ENCODE measurements at places on chromosomes 7 and 10.

DNA sequence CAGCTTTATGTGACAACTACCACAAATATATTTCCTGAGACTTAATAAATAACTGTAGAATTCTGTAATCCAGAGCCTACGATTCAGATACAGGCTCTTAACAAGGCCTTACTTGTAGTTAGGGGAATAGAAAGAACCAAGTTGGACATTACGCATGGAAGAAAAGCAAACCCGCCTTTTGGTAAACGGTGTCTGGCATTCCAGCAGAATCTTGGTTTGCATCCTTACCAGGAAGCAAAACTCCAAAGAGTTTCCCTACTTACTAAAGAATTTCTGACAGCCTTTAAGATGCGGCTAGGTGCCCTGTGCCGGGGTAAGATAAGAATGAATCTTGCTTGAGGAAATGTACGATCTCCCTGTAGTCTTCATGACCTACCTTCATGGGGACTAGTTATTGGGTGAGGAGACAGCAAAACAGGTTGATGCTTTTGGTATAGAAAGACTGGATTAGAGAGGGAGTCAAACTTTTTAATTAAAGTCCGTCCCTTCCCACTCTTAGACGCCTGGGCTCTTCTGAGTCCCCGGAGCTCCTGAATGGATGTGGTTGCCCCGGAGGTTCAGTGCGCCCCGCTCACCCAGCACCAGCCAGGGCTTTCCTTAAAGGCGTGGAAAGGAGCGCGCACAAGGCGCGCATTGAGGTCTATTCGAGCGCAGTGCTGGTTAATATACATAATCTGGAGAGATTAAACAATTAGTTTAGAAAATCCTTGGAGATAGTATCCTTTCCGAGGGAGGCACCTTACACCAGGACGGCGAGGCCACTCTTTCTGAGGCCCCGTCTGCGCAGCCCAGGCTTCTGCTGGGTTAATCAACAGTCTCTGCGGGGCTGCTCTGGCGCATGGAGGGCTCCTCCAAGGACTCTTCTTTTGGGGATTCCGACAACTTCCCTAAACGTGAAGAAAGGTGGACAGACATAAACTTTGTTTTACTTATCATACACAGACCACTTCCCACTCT is 11.5 kb downstream of the PTF1A start:
- no peak for DNase-seq

DNA sequence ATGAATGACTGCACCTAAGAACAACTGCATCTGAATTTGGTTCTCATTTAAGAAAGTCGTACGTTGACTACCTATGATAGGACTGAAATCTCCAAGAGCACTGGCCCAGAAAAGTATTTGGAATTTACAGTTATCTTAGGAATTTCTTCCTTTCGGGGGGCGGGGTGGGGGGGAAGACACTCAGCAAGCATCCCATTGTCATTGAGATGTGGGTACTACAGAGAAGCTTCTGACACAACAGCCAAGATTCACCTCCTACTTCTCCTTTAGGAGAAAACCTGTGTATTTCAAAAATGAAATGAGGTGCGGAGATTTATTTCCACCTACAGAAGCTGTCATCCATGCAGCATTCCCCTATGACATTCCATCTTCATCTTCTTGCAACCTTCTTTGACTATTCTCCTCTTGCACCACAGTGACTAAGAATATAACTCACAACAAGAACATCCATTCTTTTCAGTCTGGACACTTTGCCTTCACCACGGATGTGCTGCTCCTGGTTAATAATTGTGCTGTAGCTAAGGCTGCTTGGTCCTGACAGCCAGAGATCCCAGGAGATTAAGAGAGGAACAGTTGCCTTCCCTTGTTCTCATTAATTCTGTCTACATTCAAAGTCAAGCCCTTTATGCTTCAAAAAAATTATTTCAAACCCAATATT is 98.4 kb upstream of the FRMD4A start:
- DNase-seq, result no peak

DNA sequence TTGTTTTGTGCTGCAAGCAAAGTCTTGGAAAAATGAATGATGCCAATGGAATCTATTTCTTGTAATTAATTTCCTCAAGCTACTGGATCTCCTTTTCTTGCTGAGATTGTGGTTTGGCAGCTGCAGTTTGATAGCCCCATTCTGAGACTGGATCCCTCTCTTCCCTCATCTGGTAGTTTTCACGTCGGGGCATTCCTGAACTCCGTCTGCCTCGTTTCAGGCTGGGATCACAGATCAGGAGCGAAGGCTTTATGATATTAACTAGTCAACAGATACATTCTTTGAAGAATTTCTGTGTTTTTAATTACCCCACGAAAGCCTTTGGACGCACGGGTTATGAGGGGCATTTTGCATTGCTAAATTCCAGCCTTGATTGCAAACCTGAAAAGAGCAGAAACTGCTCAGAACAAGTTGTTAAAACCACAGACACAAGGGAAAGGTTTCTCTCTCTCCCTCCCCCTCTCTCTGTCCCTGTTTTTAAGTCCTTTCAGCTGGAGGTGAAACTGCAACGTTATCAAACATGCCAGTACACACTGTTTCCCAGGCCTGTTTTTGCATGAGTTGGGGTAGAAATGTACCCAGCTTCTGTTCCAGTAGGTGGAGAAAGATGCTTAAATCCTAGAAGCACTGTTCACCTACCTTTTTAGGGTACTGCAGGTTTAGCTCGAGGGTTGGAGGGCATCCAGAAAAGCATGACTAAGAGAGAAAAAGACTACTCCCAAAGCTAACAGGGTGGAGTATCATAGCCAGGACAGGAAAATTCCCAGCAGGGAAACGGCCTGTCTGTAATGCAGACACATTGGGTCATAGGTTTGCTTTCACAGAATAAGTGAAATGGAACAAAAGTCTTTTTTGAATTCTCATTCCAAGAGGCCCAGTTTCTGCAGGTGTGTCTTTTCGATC is 124.3 kb downstream of the CUX1 start:
- DNase-seq, result peak; percentile 86

DNA sequence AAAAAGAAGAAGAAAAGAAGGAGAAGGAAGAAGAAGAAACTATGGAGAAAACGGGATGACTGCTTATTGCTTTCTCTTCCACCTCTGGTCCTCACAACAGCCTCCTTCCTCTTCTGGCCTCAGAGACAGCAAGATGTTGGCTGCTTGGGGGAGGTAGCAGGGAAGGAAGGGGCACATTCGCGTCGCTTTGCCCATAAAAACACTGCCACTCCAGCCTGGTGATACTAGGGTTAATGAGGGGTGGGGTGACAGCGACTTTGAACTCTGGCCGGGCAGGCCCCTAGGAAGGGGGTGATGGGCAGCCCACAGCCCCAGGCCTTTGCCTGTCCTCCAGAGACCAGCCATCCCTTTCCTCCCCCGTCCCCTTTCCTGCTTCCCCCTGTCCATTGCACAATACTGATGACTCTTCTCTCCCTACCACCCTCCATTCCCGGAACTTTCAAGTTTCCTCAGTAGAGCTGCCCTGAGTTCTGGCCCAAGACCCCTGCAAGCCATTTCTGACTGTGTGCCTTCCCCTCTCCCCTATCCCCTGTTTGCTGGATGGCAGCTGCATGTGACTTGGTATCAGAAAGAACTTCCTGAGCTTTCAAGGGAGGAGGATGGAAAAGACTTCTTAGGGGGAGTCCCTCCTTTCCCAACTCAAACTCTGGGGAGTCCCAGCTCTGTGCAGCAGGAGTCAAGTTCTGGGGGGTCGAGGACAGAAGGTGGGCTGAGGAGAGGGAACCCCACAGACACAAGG is 2.2 kb upstream of the CUEDC2 start:
- peak; percentile 71 for DNase-seq

GRCh38 chr10:127561647-127562046 is 12.5 kb downstream of the NPS start:
- no peak for DNase-seq

DNA sequence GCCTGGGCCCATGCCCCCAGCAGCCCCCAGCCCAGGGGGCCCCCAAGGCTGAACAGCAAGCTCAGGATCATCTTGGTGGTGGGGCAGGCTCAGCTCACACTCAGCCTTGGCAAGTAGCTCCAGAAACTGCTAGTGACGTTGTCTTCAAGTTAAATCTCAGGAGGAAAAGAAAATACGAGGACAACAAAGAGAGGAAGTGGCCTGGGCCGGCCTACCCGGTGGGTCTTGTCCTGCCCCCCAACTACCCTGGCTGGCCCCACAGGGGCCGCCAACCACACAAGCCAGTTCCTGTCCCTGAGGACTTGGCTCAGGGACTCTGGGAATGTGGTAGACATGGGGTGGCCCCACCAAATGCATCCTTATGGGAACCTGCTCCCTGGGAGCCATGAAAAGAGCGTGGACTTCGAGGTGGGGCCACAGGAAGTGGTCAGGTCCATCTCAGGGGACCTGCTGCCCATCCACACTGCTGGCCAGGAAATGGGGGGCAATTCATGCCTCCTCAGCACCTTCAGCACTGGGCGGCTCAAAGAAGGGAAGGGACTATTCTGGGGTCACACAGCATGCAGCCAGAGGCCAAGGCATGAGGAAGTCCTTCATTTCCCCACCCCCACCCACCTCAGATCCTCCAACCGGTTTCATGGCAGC is at the start of gene MMRN2:
MMRN2 (minus strand) TSS at position 145 of the 645 bp plus-strand sequence; CDS start at position 71, 74 bp downstream.
- DNase-seq, result no peak

GRCh38 chr10:113126229-113127201 is 176.5 kb downstream of the TCF7L2 start:
- peak; percentile 71 for DNase-seq

DNA sequence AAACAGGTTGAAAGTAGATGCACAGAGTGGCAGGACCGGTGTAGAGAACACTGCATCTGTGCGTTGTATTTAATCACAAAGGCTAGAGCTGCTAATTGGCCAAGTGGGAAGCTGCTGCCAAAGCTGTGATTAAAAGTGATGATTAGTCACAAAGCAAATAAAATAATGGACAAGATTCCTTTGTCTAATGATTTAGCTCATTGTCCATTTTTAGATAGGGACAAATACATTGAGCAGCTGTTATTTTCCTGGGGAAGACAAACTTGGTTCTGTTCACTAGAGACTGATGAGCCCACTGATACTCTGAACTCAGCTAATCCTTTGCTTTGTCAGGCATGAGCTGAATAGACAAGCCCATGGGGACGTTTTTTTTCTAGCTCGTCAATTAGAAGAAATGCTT is 19.7 kb downstream of the UBE3C start:
- DNase-seq, result no peak

GRCh38 chr10:125756196-125756595 is 19.4 kb downstream of the MMP21 start:
- no peak for DNase-seq

DNA sequence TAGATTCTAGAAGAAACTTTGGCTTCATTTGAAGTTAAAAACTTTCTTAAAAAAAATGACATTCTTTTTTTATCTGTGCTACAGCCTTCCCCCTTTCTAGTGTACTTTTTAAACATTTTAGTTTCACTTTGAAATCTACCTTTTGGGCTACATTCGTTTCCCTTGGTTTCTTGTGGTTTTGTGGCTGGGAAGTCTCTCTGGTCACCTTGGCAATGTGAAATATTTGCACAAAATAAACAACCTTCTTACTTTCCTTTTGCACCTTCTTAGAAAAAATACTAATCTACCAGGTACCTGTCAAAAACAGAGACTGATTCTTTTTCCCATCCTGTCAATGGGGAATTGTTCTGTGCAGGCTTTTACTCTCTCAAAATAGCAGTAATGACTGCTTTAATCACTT is 350.2 kb downstream of the GATA3 start:
- no peak for DNase-seq

DNA sequence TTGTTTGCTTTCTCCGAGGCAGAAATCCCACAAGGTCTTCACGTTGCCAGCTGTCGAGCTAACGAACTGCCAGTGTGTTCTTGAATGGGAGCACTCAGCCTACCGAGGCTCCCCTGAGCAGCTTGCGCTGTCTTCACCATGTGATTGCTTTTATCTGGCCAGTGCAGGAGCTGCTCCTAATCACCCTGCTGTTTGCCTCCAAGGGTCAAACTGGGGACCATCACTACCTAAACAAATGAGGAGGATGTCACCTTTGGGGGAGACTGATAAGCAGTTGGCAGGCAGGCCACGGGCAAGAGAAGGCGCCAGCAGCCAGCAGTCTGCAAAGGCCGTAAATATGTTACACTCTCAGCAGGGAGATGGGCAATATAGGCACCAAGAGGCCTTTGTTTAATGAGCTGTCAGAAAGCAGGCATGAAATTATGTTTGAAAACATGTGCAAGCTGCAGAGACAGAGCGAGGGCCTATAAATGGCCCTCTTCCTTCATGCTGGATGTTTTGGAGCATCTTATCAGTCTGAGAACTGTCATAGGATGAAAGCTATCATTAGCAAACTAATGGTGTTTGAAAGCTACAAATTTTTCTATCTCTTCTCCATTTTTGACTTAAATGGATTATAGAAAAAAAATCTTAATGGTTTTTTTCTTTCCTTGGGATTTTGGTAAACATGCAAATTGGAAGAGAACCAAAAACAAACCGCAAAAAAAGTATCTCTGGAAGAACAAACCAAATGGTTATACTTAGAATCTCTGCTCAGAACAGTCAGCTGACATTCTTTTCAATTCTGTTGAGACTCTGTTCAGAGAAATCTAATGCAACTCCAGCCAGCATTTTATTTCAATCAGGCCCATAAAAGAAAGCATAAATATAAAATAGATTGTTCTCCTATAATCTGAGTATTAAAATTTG is 267.3 kb upstream of the NPVF start:
- DNase-seq, result no peak
